ENCODE measurements at places on chromosomes 12 and 14.

DNA sequence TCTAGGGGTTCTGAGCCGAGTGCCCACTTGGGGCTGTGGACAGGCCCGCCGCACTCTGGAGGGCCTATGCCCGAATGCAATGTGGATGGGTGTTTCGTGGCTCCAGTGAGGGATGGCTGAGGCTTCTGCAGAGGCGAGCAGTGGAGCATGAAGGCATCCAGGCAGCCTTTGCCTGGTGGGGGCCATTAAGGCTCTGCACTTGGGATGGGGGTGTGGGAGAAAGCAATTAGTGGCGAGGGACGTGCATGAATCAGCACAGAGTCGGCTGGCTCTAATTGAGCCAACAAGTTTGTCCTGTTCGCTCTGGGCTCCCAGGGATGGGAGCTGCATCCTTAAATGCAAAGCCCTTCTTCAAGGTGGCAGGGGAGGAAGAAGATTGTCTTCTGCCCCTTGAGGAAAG is 346.9 kb upstream of the FKBP4 start:
- no peak for DNase-seq

GRCh38 chr14:96393071-96393691 is 1.3 kb downstream of the AK7 start:
- DNase-seq = no peak

- DNase-seq = no peak
These were observed 46.4 kb downstream of the ACTN1 start for GRCh38 chr14:68932686-68933085.

DNA sequence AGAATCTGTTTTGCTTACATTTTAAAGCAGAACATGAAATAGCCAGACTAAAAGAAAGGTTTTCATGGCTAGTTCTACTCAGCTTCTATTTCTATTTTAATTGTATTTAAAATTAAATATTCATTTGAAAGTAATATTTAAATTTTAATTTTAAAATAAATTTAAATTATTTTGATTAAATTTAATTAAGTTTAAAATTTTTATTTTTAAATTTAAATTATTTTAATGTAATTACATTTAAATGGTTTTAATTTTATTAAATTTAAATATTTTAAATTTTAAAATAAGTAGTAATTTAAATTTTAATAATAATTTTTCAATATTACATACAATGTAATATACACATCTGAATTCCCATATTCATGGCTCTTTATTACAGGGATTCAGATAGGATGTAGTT is 17.3 kb upstream of the KCNK10 start:
- DNase-seq = no peak

GRCh38 chr14:29035134-29035533 is 268.5 kb downstream of the FOXG1 start:
- DNase-seq = no peak

GRCh38 chr14:100263141-100263540 is 24.2 kb downstream of the YY1 start:
- no peak for DNase-seq

DNA sequence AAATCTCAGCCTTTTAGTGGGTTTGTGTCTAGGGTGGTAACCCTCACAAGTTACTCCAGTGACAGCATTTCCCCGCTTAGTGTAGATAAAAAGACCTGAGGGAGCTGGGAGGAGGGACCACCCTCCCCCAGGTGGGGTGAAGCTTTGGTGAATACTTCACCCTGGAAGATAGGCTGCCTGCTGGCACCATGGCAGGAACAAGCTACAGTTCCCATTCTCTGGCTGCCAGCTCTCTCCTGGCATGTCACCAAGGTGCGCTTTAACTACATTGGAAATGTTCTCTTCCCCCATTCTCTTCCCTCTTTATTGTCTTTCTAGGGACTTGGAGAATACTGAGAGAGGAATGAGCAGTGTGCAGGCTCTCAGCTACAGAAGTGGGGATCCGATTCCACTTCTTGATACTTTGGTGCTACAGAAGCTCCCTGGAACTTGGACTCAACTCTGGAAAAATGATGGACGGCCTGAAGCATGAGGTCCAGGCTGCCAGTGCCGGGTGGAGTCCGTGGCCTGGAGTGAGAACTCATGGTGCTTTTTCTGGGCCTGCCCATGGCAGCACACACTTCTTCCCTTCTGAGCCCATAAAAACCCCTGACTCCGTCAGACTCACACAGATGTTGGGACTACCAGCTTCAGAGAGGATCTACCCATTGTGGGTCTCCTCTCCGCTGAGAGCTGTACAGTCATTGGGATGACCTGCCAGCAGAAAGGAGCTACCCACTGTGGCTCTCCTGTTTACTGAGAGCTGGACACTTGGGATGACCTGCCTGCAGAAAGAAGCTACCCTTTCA is 198.0 kb downstream of the ADGRD1 start:
- no peak for DNase-seq

GRCh38 chr12:101552277-101552676 is 42.5 kb upstream of the MYBPC1 start:
- peak; percentile 7 for DNase-seq

GRCh38 chr12:49868952-49869815 is 26.3 kb upstream of the BCDIN3D start:
- peak; percentile 39 for DNase-seq

DNA sequence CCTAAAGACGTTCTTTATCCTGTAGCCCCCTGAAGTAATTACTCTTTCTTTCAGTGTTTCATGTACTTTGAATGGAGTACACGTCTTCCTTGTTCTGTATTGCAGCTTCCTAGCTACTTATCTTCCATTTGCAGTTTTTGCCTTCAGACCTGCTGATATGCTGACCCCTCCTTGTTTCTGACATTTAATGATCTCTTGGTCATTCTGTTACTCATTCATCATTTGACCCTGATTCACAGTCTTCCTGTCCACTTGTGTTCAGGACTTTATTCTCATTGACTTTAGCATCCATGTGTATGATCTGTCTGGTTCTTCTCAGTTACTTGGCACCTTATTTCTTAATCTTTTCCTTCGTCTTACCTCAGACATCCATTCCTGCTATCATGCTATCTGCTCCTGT is 22.2 kb downstream of the CPSF2 start:
- no peak for DNase-seq

DNA sequence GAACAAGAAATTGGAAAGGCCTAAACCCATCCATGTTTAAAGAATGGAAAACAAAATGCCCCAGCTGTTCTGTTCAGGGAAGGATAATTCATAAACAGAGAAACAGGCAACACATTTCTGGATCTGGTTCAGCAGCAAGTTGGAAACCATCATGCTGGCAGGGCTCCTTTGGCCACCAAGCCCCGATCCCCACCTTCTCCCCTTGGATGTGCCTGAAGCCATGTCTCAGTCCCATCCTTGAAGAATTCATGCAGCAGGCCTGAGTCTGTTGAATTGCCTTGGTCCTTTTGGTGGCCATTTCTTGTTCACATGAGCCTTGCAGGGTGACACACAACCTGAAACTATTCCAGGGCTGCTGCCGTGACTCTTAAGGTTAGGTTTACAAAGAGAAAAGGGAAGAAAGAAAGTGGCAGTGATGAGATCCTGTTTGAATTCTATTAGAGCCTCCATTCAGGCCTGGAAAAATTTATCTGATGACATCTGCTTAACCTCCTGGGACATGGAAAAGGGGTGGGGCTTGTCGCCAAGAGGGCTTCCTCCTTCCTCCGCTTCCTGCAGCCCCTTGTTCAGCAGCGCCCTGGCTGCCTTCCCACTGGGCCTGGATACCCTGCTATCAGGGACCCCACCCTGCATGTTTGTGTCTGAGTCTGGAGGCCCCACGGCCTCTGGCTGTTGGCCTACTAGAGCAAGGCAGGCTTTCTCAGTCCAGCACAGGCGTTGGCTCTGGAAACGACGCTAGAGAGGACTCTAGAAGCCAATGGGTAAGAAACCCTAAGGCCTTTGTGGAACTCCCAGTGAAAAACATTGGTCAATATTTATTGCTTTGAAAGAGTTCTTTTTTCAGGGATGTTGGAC is 341.9 kb downstream of the C12orf75 start:
- no peak for DNase-seq

GRCh38 chr14:64983439-64984310 is 3.0 kb upstream of the FNTB start:
- DNase-seq = peak; percentile 42

DNA sequence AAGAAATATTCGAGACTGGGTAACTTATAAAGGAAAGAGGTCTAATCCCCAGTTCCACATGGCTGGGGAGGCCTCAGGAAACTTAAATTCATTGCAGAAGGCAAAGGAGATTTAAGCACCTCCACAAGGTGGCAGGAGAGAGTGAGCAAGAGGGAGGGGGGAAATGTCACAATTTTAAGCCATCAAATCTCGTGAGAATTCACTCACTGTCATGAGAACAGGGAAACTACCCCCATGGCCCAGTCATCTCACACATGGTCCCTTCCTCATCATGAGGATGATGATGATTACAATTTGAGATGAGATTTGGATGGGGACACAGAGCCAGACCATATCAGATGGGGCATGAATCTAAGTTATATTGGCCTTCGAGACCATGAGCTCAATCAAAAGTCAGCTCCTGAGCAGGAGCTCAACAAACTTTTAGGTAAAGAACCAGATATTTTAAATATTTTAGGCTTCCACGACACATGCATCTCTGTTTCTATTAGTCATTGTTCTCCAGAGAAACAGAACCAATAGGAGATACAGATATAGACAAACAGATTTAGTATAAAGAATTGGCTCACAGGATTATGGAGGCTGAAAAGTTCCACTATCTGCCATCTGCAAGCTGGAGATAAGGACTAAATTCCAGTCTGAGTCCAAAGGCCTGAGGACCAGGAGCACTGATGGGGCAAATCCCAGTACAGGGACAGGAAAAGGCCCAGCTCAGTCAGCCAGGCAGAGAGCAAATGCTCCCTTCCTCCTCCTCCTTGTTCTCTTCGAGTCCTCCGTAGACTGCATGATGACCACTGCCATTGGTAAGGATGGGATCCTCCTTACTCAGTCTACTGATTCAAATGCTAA is 24.9 kb downstream of the DGLUCY start:
- peak; percentile 32 for DNase-seq

- DNase-seq = no peak
These were observed 775 bp upstream of the FAM186A start for GRCh38 chr12:50397117-50397650.

DNA sequence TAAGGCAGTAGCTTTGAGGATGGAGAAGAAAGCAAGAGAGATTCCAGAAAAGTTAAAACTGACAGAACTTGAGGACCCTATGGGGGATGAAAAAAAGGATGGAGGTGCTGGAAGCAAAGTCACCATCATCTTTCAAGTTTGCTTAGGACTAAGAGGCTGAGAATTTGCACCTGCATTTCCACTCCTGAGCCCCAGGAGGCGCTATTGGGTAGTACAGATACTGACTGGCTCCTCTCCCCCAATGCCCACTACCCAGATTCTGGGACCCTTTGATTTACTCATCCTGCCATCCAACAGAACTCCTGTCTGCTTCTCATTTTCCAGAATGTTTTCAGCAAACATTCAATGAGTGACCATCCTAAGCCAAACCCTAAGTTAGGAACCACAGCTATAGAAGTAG is 34.0 kb upstream of the CMKLR1 start:
- no peak for DNase-seq

GRCh38 chr12:93571925-93572711 is at the start of gene SOCS2:
Gene SOCS2, plus strand, starts transcription at chr12:93572675. Its CDS starts 223 bp downstream, at chr12:93572898.
- DNase-seq = peak; percentile 46
